ENCODE measurements at places on chromosomes 6 and 20.

- DNase-seq = no peak
Observed at GRCh38 chr6:121614115-121614514, 178.7 kb downstream of the GJA1 start.

- DNase-seq = no peak
Observed at GRCh38 chr6:109301418-109301817, 80.8 kb downstream of the CD164 start.

DNA sequence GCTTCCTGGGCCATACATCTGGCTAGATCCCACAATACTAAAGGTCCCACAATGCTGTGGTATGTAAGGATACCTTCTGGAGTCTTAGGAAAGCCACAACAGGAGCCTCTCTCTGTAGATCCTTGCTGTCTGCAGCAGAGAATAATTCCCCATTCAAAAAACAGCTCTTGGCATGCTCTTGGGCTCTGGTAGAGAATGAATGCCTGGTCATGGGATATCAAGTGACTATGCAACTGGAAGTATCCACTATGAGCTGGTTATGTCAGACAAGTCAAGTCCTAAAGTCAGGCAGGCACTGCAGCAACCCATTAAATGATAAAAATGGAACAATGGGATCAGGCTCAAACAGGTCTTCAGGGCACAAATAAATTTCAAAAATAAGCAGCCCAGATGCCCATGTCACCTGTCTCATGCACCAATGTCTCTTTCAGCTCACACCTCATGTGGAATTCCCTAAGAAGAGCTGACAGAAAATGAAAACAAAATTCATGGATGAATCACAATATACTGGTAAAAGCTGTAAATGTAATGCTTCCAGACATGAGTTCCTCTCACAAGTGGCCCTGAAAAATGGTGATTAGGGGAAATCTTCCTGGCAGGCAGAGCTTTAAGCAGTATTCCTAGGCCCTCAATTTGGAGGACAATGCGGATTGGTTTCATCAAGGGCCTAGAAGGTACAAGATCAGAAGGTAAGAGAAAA lies 4.3 kb downstream of the AK9 start:
- no peak for DNase-seq

DNA sequence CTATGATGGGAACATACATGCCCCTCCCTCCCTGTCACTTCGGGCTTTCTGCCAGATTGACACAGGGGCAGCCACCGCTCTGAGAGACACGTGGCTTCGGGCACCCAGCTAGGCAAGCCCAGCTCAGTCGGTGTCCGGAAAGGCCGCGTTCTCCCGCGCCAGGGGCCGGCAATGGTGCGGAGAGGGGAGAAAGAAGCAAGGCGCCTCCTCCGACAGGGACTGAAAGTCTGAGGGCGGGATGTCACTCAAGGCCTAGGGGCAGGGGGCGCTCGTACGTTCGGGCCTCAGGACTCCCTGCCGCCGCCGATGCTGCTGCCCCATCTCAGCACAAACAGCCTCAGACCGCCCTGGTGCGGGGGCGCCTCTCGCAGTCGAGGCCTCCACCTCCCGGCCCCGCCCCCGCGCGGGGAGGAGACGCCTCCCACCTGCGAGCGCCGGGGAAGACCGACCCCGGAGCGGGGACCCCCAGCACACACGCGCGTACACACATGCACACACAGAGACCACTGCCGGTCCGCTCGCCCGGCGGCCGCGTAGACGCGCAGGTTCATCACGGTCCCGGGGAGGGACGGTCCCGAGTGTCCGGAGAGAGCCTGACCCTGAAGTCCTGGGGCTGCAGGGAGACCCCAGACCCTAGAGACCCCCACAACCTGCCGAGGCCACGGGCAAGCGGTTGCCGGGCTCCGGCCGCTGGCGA lies 1.9 kb downstream of the GRM4 start:
- DNase-seq = peak; percentile 32

GRCh38 chr6:115404446-115404845 lies 656.2 kb downstream of the FRK start:
- no peak for DNase-seq

- DNase-seq = no peak
Observed at GRCh38 chr6:17469006-17469832, 75.8 kb downstream of the CAP2 start.

- DNase-seq = no peak
Observed at GRCh38 chr6:53250176-53251032, 98.3 kb downstream of the ELOVL5 start.

- DNase-seq = no peak
Observed at GRCh38 chr6:107625264-107625663, 135.3 kb downstream of the SOBP start.

- DNase-seq = no peak
Observed at GRCh38 chr6:52893803-52894202, 15.7 kb downstream of the GSTA3 start.

Data from CD4-positive, CD25-positive, alpha-beta regulatory T cell (primary cell).